Fibroblast of lung (primary cell): ENCODE measurements at places on chromosomes 7 and 10.

- DNase-seq = no peak
Observed at GRCh38 chr7:126820925-126821324, 431.8 kb downstream of the GRM8 start.

DNA sequence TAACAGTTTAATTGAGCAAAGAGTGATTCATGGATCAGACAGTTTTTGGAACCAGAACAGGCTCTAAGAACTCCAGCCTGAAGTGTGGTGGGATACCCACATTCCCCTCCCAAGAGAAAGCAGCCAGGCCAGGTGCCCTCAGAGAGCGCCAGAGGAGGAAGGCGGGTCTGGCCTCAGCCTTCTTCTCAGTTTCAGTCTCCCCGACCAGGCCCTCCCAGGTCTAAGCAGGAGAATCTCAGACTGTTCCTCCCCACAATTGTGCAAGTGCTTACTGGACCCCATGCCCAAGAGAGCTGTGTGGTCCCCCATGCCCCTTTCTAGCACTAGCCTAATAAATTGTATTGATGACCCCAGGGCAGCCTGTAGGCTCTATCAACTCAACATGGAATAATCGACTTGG, 25.6 kb downstream of the PPIF start:
- DNase-seq = no peak

- no peak for DNase-seq
Observed at GRCh38 chr10:31028081-31028480, 3.6 kb downstream of the ZNF438 start.

- no peak for DNase-seq
Observed at GRCh38 chr10:85457191-85457590, 909.4 kb downstream of the GRID1 start.

- no peak for DNase-seq
Observed at GRCh38 chr7:50270531-50271018, 33.9 kb upstream of the IKZF1 start.

DNA sequence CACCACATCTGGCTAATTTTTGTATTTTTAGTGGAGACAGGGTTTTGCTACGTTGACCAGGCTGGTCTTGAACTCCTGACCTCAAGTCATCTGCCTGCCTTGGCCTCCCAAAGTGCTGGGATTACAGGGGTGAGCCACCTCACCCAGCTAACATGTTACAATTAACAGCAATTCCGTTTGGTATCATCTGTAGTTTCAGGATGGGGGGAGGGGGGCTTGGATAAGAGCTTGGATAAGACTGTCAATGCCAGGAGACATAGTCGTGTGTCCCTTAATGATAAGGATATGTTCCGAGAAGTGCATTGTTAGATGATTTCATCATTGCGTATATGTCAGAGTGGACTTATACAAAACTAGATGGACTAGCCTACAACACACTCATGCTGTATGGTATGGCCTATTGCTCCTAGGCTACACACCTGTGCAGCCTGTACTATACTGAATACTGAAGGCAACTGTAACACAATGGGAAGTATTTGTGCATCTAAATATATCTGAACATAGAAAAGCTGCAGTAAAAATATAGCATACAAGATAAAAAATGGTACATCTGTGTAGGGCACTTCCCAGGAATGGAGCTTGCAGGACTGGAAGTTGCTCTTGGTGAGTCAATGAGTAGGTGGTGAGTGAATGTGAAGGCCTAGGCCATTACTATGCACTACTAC, 103.9 kb upstream of the TNS3 start:
- DNase-seq = peak; percentile 70

GRCh38 chr10:48492201-48492600, 112.7 kb downstream of the ARHGAP22 start:
- peak; percentile 9 for DNase-seq

- DNase-seq = no peak
Observed at GRCh38 chr10:59290448-59290847, 71.9 kb downstream of the FAM13C start.

DNA sequence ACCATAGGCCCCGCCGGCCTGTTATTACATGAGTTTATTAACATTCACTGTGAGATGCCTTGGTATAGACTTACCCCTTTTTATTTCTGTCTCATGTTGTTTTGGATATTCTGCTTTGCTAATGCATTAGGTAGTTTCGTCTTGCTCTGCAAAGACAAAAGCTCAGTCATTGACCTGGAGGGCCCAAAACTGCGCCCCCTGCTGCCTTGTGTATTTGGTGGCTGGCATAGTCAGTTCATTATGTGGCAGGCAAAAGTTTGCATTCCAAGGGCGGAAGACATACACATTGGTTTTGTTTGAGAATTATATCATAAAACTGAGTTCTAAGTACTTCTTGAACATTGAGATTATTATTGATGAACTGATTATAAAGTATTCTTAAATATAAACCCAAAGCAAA, 372.5 kb downstream of the SDK1 start:
- peak; percentile 10 for DNase-seq

DNA sequence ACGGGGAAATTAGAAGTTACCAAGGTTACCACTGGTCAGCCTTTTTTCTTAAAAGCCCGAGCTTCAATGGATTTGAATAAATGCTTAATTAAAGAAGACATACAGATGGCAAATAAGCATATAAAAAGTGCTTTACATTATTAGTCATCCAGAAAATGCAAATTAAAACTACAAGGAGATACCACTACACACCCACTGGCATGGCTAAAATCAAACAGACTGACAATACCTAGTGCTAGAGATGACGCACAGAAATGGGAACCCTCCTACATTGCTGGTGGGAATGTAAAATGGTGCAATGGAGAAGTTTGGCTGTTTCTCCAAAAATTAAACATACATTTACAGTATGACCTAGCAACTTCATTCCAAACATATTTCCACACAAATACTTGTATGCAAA, 38.3 kb upstream of the CREB5 start:
- DNase-seq = no peak

DNA sequence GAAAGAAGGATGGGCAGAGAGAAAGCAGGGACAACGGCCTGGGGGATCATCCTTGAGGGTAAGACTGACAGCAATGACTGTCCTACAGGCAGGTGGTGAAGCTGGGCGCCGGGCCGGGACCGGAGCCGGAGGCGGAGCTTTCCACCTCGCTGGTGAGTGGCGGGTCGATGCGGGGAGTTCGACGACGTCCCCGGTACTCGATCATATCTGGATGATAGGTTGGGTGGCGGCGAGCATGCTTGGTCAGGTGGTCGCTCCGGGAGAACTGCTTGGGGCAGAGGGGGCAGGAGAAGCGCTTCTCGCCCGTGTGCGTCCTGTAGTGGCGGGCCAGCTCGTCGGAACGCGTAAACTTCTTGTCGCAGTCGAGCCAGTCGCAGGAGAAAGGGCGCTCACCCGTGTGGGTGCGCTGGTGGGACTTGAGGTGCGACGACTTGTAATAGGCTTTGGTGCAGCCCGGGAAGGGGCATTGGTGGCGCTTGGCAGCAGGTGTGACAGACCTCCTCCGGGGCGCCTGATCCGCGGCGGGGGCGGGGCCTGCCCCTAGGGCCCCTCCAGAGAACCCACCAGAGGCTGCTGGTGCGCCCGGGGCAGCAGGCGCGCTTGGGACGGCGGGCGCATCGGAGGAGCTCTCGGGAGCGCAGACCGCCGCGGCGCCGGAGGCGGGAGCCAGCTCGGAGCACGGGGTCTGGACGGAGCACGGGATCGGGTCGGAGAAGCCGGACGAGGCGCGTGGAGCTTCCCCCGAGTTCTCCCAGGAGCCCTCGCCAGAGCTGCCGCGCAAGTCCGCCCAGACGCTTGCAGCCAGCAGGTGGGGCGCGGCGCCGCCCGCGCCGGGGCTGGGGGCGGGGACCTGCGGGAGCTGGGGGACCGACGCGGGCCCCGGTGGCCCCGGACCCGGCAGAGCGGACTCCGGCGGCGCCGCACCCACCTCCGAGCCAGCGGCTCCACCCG, 752 bp downstream of the KLF14 start:
- DNase-seq = no peak

DNA sequence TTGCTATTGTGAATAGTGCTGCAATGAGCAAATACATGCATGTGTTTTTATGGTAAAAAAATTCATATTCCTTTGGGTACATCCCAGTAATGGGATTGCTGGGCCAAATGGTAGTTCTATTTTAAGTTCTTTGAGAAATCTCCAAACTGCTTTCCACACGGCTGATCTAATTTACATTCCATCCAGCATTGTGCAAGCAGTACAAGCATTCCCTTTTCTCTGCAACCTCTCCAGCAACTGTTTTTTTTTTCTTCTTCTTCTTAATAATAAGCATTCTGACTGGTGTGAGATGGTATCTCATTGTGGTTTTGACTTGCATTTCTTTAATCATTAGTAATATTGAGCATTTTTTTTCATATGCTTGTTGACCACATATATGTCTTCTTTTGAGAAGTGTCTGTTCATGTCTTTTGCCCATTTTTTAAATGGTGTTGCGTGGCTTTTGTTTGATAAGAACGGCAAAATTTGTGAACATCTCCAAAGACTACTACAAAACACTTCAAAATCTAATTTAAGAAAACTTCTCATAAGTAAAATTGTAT, 136.1 kb upstream of the MYO3A start:
- DNase-seq = no peak

DNA sequence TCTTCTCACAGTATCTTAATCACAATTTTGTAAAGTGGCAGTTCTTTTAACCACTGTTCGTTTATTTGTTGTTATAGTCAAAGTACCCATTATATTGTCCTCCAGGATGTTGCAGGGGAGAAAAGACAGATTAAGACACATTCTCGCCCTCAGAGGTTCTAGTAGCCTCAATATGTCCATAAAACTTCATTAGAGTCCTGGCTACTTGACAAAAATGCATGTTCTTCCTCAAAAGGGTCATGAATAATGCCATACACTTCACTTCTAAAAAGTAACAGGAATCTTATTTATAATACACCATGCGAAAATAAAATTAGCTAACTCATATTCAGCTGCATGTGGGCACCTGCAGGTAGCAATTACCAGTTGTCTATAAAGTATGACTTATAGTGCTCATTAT, 109.3 kb upstream of the ANK3 start:
- DNase-seq = no peak

GRCh38 chr10:123375738-123376137, 221.5 kb downstream of the BUB3 start:
- no peak for DNase-seq

DNA sequence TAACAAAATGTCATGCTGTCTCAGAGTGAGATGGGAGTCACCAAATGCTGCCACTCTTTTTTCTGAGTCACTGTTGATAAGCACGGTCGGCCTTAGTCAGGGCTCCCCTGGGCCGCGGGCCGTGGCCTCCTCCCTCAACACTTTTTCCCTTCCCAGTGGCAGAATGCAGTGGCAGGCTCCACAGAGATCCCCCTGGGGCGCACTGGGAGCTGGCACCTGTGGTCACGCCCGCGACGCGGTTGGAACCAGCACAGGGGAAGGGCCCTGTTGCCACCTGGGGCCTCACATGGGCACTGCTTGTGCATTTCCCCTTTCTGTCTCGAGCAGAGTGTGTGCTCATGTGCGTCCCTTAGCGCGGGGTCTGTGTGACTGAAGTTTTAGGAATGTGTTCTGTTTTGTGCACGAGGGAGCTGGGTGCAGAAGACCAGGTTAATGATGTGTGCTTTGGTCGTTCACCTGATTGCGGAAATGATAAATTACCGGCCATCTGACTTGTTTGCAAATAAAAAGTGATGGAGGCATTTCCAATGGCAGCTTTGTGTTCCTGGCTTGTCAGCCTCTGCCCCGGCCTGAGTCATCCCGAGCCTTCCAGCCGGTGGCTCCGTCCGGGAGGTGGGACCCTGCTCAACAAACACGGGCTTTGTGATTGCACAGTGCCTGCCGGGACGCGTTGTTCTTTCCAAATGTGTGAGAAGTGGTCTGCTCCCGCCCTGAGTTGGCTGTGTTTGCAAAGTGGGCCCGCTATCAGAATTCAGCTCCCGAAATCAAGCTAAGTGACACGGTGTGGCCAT, 100.7 kb downstream of the NKX6-2 start:
- DNase-seq = peak; percentile 61

- no peak for DNase-seq
Observed at GRCh38 chr7:84091318-84091717, 103.3 kb downstream of the SEMA3A start.

- DNase-seq = no peak
Observed at GRCh38 chr10:109178591-109178990, 744.7 kb downstream of the XPNPEP1 start.

DNA sequence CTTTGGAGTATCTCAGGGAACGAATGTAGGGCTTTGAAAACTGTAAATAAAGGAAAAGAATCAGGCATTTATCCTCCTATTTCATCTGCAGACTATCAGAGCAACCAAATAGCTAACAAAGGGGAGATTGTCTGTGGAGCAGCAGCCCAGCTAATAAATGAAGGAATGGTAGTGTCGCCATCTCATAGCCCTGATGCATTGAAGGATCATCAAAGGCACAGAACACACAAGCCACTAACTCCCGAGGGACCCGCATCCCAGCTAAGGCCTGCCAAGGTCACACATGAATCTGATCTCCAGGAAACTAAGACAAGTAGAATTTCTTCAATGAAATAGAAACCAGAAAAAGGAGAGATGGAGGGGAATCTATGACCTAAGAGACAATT, 38.2 kb downstream of the CALML5 start:
- no peak for DNase-seq

DNA sequence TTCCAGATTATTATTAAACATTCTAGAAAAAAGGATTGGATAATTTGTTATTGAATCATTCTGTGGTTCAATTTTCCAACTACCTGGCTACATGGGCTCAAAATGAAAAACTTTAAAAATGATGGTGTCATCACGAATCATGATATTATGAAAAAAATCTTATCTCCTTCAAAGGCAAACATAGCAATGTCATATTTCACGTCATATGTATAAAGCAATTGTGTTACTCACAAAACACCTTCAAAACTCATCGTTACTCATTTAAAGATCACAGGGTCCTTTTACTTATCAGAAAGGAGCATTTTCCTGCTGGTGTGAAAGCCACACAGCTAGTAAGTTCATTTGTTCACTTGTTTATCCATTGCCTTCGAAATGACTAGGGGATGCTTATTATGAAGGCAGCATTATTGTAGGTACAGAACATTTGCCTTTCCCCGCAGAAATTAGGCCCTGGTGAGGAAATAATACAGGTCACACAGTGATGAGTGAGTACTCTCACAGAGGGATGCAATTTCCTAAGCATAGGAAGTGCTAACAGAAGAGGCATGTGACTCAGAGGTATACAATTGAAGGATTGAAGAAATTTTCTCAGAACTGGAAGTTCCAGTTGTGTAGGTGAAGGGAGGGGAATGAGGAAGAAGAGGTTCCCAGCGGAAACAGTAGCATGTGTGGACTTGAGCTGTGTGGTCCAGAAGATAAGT, 478.7 kb downstream of the INHBA start:
- peak; percentile 15 for DNase-seq

DNA sequence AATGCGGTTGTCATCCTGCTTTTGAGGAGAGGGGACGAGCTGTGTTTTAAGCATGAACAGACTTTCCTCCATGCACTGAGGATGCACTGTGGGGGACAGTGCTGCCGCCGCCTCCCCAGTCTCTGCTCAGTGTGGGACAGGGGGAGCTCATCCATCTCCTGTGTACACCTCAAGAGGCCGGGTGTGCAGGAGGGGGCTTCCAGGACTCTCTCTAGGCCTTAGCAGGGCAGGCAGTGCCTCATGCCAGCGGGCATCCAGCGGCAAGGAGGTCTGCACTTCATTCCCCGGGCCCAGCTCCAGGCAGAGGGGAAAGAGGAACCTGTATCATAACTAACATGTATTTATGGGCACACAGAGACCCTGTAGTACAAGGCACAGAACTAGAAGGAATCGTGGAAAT, 89.7 kb downstream of the DIP2C start:
- no peak for DNase-seq
